CD8-positive, alpha-beta memory T cell (primary cell): ENCODE measurements at places on chromosomes 7 and 10. TPM values are rescaled to one million over a fixed set of nuclear protein-coding genes. Genes with fewer than 3 reads are reported as not detected.

PTF1A gene
- not detected for total RNA-seq

LIPJ gene
- not detected for total RNA-seq

MBLAC1 gene
- 4.4 TPM for total RNA-seq

DNAH11 gene
- 0.02 TPM for total RNA-seq

CRPPA gene
- total RNA-seq = 1.6 TPM

NUTM2B gene
- 0.50 TPM for total RNA-seq

SLC18A3 gene
- total RNA-seq = not detected

ENTPD7 gene
- 8.3 TPM for total RNA-seq

ZNF398 gene
- total RNA-seq = 16.4 TPM

KCNIP2 gene
- total RNA-seq = 0.96 TPM

SCD gene
- total RNA-seq = 45.3 TPM

ABCA13 gene
- total RNA-seq = not detected

HPSE2 gene
- total RNA-seq = not detected

MEOX2 gene
- total RNA-seq = not detected

LRMDA gene
- not detected for total RNA-seq

RNF32 gene
- total RNA-seq = 0.20 TPM

- peak; percentile 71 for DNase-seq
Observed at GRCh38 chr7:150405584-150406311, 26.6 kb downstream of the ZNF775 start.

- DNase-seq = no peak
Observed at GRCh38 chr10:125166658-125167057, 6.3 kb upstream of the CTBP2 start.

DNA sequence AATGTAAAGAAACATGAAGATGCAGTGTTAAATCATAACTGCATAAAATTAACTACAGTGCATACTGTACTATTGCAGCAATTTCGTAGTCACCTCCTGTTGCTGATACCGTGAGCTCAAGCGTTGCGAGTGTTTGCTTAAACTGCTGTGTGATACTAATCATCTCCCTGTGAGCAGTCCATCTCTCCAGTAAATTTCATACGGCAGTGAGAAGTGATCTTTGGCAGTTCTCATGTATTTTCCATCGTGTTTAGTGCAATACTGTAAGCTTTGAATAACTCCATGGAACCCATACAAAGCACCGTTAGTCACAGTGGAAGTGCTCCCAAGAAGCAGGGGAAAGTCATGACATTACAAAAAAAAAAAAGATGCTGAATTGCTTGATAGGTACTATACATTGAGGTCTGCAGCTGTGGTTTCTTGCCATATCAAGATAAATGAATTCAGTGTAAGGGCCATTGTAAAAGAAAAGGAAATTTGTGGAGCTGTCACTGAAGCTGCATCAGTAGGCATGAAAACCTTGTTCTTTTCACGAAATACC lies 360.4 kb downstream of the EXOC4 start:
- no peak for DNase-seq

DNA sequence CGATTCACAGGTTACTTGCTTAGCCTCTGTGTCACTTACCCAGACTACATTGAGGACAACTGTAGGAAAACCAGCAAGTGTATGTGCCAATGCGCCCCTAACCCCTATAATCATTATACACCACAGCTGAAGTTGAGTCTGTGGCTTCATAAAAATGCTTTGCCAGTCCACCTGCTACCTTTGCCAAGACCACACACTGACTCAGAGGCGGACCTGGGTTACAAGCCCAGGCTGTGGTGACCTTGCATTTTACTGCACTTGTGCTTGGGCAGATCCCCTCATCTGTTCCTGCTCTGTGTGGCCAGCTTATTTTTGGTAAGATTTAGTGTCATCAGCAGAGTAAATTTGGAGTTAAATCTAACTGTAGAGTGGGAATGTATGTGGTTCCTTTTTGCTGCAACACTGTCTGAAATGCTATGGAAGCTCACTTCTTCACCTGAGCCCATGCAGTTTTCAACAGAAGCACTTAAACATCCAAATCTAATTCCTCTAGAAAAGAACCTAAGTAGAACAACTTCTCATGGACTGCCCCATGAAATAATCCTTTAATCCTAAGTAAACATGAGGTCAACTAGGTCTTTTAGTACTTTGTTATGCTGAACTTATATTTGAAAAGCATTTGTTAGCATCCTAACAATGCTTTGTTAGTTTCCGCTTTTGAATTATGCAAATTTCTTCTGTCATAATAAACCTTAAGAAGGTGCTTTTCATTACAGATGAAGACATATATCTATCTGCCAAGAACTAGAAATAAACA lies 96.2 kb upstream of the AMPH start:
- no peak for DNase-seq

DNA sequence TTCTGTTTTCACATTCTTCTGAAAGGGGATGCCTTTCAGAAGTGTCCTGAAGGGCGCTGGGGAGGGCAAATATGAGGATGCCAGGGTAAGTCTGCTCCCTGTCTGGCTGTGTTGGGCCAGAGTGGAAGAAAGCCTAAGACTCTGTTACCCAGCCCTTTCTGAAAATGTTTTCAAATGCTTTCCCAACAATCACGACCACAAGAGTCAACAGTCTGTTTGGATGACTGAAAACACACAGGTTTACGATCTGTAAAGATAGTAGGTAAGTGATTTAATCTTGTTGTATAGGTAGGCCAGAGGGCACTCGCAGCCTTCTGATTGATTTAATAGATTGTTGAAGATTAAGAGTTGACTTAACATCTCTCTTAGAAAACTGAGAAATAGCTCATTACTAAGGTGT lies 13.2 kb downstream of the SGPL1 start:
- no peak for DNase-seq

DNA sequence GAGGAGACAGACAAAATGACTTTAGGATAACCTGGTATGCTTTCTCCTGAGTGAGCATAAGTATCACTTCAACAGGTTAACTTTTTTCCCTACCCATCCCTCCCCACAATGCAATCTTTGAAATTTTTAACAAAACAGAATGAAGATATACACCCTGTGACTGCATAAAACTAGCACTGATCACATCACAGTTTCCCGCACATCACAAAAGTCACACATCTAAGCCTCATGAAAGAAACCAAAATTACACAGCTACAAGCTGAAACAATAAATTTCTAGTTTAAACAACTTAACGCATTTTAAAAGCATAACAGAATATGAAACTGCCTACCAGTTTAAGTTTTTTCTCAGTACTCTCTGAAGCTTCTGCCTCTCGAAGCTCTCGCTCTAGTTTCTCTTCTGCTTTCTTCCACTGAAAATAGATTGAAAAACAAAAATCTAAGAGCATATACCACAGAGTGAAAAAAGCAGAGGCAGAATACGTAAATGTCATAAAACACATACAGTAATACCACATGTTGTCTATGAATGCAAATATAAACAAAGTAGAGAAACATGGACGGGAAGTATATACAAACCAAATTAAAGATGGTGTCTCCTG lies 18.1 kb downstream of the NOC3L start:
- no peak for DNase-seq

GRCh38 chr7:22213081-22213480 lies 143.9 kb downstream of the RAPGEF5 start:
- DNase-seq = no peak

GRCh38 chr7:105298439-105298894 lies 90.3 kb downstream of the SRPK2 start:
- DNase-seq = no peak

GRCh38 chr10:58258977-58259692 lies 8.6 kb downstream of the IPMK start:
- DNase-seq = no peak

DNA sequence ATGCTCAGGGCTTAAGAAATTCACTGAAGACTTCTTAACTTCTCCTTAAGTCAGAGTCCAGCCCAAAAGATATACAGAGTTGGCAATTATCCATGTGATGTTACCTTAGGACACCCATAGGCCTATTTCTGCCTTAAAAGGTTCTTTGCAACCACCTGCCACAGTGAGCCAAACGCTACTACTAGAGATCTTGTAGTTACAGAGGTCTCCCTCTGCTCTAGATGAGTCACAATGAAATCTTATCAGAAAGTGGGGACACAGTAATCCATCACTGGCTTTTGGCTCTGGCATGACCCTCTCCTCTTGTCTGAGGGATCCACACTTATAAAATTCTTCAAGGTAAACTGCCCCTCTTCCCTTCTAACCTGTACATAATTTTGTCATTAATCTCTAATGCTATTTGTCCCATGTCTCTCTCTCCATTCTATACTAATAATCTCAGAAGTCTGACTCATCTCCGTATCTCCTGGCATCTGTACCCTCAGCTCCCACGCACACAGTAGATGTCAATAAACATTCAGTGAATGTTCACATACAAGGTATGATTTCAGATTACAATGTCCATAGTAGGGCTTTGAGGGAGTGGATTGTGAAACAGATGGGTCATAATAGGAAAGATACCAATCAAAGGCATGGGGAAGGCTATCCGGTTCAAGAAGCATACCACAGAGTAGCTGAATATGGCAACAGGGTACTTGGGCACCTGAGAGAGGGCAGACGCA lies 112.1 kb downstream of the SGMS1 start:
- DNase-seq = no peak

- DNase-seq = no peak
Observed at GRCh38 chr10:16811292-16811691, 5.9 kb downstream of the RSU1 start.

DNA sequence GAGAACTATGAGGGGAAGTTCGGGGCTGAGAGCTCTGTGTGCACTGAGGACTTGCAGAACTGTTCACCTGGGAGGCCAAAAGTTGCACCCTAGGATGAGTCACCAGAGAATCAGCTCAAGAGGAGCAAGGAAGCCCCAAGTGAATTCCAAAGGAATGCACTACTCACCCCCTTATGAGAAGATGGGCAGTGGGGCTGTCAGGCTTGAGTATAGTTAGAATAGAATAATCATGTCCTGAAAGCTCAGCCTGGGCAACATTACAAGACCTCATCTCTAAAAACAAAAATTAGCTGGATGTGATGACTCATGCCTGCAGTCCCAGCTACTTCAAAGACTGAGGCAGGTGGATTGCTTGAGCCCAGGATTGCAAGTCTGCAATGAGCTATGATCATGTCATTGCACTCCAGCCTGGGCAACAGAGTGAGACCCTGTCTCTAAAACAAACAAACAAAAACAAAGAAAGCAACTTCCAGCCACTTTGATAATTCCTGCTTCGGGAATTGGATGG lies 30.0 kb downstream of the MAP3K8 start:
- no peak for DNase-seq

DNA sequence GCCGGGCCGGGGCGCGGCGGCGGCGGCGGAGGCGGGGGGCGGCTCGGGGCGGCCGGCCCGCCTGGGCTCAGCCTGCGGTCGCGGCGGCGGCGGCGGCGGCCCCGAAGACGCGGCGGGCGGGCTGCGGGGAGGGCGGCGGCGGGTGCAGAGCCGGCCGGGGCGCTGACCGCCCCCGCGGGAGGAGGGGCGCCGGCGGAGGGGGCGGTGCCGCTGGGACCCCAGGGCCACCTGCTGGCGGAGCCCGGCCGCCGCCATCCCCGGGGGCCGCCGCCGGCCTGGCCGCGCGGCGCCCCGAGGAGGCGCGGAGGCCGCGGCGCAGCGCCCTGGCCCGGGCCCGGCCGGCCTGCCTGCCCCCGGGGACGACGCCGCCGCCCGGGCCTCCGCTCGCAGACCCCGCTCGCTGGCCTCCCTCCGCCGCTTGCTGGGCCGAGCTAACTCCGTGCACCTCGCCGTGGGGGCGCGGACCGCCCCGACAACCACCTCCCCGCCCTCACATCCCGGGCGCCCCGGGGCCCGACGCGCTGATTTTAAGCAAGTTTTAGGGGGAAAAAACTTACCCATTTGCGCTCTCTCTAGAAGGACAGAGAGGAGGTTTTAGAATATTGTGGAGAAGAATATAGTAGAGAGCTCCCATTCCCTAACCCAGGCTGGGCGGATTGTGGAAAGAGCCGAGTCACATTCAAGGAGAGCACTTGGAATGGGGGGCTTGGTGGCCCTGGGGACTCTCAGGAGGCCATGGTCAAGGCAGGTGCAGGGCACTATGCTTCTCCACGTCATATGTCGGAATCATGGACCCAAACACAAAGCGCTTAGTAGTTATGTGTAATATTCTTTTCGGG lies at the start of gene BEND7:
Gene BEND7 (minus strand): TSS at position 140 of the 839 bp plus-strand sequence. CDS start 481 bp downstream, outside the sequence.
- no peak for DNase-seq

DNA sequence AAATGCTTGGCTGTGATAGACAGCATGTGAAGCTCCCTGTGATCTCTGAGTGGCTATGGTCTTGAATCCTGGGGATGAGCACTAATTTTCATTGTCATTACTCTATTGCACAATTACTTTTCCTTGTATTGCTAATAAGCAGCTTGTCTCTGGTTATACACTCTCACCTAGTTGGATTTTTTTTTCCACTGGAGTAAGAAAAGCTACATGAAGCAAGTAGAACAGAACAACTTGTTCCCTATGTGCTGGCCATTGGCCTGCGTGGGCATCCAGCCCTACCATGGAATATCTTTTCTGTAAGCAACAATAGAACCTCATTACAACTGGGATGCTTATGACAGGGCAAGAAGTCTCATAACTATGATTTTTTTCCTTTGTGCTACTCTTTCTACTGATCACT lies 807.4 kb downstream of the TNS3 start:
- DNase-seq = no peak

DNA sequence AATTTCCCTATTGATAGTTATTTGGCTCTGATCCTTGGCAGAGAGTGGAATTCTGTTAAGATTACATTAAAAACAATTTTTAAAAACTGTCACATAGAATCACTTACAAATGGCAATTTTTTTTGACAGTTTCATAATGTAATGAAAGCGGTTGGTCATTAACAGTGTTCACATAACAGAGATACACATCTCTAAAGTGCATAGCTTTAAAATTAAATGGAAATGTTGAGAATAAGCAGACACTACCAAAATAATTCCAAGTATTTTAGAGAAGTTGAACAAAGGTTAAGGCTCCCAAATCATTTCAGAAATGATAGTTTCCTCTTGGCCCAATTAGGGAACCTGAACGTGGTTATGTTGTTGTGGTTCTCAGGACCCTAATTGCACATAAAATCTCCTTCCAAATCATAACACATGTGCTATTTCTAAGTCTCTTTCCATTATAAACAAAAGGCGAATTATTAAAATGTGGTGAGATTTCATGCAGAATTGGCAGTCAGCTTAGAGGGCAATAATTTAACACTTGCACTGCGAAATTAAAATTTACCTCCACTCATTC lies 528.9 kb upstream of the FZD8 start:
- no peak for DNase-seq
